ENCODE measurements at places on chromosomes 12 and 14.

GRCh38 chr12:30364822-30365221 is 330.8 kb downstream of the IPO8 start:
- no peak for DNase-seq

DNA sequence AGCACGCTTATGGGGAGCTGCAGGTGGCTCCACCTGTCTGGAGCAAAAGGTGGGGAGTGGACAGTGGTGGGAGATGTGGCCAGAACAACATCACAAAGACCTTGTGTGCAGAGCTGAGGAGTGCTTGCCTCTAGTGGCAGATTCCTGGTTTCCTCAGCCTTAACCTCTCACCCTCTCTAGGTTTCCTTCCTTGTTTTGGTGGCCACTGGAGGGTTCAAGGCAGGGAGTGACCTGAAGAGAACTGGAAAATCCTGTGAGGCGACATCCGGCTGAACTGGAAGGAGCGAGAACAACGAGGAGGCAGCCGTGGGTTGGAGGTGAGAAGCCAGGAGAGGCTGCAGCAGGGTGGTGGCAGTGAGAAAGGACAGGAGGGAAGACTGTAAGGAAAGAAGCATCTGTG is 6.3 kb upstream of the FLVCR2 start:
- DNase-seq: no peak

- peak; percentile 72 for DNase-seq
These were observed 57.3 kb downstream of the DAD1 start for GRCh38 chr14:22531451-22532344.

DNA sequence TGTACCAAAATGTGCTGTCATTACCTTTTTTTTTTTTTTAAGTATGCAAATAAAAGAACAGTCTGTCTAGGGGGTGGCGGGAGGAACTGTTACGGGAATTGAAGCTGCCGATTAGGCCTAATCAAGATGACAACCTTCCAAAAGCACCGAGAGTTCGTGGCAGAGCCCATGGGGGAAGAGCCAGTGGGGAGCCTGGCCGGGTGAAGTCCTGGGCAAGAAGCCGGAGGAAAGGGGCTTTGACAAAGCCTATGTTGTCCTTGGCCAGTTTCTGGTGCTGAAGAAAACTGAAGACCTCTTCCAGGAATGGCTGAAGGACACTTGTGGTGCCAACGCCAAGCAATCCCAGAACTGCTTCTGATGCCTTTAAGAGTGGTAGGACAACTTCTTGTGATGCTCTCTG is 42.6 kb downstream of the ACTN1 start:
- DNase-seq: no peak

GRCh38 chr14:50038398-50039119 is 77.8 kb downstream of the VCPKMT start:
- peak; percentile 97 for DNase-seq

DNA sequence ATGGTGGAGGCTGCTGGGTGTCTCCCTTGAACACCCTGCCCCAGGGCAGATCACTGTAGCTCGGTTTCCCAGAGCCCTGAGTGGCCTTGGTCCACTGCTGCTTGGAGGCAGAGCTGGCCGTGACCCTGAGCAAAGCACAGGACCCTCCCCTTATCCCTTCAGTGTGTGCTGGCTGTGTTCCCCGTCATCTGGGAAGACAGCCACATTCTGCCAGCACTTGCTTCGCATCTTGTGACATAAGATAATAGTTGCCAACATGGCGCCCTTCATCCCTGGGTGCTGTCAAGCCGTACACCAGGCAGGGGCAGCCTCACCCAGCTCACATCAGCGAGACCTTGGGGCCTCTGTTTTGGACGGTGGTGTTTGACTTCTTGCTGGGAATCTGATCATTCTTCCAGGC is 12.1 kb upstream of the ALDH2 start:
- DNase-seq: no peak
